Fibroblast of skin of right biceps (primary cell): ENCODE measurements at places on chromosomes 1 and 21.

DNA sequence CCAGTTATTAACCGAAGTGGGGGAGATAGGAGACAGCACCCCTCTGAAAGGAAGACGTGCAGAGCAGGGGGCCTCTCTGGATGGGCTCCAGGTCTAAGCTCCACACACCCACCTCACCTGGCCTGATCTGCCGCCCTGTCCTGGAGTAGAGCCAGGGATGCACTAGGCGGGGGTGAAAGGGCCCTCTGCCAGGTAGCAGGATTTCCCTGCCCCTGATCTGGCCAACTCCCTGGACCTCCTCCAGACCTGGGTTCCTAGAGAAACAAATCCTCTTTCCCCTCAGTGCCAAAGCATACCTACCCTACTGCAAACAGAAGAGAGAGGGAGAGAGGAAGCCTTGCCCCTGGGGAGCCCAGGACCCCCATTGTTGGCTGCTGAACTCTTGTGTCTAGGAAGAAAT lies 2.0 kb downstream of the CRABP2 start:
- no peak for DNase-seq

GRCh38 chr1:208167261-208167869 lies 76.8 kb downstream of the PLXNA2 start:
- no peak for DNase-seq

GRCh38 chr1:1536019-1536937 lies 4.1 kb downstream of the TMEM240 start:
- no peak for DNase-seq

DNA sequence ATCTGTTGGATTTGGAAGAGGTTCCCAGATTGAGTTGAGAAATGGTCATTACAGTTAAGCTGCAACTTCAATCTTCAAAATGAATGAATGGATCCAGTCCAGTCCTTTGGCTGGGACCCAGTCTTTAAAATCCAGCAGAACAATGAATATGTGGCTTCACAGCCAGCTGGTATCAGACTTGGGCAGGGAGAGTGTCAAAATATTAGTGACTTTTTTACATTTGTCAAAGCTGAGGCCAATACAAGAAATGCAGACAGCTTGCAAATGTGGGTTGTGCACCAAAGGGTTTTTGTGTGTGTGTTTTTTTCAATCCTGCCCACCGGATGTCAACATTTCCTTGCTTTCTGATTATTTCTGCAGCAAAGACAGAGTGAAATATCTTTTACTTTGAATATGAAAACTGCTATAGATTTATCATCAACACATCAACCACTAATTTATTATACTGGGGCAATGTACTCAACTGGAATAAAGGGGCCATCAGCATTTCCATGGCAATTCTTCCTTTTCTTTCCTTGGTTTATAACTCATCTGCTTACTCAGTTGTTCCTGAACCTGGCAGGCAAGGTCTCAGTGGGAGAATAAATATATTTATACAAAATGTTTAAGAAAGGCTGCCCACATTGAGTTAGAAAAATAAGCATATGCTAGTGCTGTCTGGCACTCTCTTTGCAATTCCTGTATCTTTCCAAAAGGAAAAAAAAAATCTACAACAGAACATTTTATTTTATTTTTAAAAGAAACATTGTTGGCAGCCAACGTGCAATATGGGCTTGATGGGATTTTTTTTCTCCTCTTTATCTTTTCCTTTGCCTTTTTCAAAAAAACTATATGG lies 491.6 kb upstream of the C1orf87 start:
- no peak for DNase-seq

DNA sequence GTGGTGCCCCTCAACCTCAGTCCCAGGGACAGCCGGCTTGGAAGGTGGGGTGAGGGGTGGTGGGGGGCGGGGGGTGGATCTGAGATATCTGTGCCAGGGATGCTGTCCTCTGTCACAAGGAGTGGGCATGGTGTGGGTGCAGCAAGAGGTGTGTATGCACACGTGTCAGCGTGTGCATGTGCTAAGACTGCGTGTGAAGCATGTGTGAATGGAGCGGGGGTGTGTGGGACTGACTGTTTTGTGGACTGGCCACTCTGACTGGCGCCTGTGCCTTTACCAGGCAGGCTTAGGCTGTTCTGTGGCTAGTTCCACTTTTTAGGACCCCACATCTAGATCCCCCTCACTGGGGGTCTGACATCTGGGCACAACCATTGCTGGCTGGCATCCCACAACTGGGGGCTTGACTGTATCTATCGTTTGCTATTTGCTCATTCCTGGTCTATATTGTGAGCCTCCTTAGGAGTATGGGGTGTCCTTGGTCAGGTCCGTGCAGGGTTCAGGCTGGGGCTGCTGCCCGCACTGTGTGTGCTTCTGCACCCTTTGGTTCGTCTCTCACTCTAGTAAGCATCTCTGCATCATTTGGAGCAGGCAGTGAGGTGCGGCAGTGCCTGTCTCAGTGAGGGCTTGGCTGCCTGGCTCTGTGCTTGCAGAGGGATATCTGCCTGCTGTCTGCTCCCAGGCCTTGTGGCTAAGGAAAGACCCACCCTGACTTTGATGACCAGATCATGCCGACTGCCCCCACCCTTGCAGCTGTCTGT lies 1.9 kb downstream of the AMPD2 start:
- no peak for DNase-seq

GRCh38 chr21:43278766-43279577 lies 110.2 kb downstream of the CRYAA start:
- DNase-seq, result no peak

DNA sequence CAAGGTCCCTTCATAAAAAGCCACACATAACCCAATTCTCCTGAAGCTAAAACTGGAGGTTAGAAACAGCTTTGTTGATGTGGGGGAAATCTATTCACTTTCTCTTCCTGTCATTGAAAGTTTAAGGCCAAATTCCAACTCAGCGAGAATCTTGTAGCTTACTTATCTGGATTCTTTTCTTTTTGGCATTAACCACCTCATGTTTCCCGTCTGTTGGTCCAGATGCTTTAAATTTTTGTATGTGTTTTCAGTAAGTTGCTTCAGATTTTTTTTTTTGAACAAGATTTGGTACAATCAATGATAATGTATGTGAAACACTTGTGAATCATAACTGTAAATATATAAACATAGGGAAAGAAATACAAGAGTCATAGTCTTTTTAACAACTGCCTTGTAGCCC lies 33.7 kb upstream of the NEK7 start:
- DNase-seq, result peak; percentile 97

- DNase-seq, result peak; percentile 71
Measured at GRCh38 chr21:45655124-45655523, 11.6 kb downstream of the PCBP3 start.

- no peak for DNase-seq
Measured at GRCh38 chr1:19073311-19074186, 117.1 kb upstream of the IFFO2 start.

DNA sequence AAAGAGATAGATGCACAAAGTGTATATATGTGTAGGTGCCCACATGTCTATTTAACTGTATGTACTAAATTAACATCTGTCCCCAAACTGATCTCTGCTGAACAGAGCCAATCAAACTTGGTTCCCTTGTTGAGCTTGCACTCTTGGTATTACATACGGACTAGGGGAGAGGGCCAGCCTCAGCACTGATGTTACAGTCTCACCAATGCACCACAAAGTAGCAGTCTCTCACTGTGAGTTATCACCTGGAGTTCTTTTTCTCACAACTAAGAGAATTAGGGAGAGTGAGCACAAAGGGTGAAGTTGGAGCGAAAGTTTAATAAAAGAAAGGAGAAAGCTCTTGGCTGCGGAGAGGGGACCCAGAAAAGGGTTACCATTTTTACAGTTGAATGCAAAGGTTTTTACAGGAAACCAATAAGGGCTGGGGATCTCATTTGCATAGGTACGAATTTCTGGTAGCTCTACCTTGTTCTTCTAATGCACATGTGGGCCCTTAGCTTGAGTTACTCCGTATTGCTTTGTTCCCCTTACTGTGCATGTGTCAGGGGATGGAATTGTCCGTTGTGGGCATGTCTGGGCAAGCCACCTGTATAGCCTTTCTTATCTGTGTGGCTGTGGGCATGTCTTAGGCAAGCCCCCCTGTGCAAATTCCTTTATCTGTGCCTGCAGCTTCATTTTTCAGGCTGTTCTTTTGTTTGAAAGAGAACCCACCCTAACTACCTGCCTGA lies 13.3 kb upstream of the CHI3L2 start:
- no peak for DNase-seq

DNA sequence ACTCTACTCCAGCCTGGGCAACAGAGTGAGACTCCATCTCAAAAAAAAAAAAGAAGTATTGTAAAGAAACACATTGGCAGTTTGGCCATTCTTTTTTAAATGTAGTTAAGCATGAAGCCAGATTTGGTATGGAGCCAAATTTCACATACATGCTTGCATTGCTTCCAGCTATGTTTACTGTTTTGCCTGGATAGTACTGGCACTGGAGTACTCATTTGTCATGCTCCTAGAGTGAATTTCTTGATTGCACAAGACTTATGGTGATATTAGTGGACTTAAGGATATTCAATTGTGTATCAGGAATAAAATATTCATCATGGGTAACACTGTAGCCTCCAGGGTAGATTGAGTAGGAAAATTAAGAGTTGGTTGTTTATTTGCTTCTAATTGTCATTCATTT lies 24.5 kb upstream of the SLC9A1 start:
- DNase-seq, result no peak
